ENCODE measurements at places on chromosomes 2 and 18.

GRCh38 chr2:84441036-84441435, 18.0 kb downstream of the SUCLG1 start:
- no peak for DNase-seq

GRCh38 chr2:167986223-167986622, 261.2 kb downstream of the STK39 start:
- DNase-seq: no peak

GRCh38 chr2:105999211-105999989, 194.7 kb downstream of the UXS1 start:
- DNase-seq: no peak

- no peak for DNase-seq
These were observed 6.6 kb downstream of the BCL11A start for GRCh38 chr2:60546756-60547420.

- DNase-seq: peak; percentile 67
These were observed 49.4 kb downstream of the AOX1 start for GRCh38 chr2:200635251-200635650.

- DNase-seq: no peak
These were observed 142.8 kb upstream of the ID2 start for GRCh38 chr2:8538931-8539621.

- DNase-seq: no peak
These were observed 56.7 kb downstream of the COL4A3 start for GRCh38 chr2:227221120-227221519.

DNA sequence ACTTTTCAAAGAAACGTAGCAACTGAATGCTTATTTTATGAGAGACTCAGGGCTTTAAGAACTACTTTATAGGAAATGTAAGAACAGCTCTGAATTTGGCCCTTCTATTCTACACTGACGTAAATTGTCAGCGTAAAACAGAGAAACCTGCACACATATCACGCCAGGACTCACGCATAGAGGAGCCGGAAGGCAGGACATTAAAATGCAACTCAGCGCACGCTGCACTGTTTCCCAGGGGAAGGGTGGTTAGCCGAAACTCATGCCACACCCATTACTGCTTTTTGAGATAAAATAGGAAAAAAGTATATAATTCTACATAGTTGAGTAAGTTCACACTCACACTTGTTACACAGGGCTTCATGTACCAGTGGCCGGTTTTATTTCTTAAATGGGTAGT, 7.4 kb downstream of the TUBB6 start:
- DNase-seq: no peak

DNA sequence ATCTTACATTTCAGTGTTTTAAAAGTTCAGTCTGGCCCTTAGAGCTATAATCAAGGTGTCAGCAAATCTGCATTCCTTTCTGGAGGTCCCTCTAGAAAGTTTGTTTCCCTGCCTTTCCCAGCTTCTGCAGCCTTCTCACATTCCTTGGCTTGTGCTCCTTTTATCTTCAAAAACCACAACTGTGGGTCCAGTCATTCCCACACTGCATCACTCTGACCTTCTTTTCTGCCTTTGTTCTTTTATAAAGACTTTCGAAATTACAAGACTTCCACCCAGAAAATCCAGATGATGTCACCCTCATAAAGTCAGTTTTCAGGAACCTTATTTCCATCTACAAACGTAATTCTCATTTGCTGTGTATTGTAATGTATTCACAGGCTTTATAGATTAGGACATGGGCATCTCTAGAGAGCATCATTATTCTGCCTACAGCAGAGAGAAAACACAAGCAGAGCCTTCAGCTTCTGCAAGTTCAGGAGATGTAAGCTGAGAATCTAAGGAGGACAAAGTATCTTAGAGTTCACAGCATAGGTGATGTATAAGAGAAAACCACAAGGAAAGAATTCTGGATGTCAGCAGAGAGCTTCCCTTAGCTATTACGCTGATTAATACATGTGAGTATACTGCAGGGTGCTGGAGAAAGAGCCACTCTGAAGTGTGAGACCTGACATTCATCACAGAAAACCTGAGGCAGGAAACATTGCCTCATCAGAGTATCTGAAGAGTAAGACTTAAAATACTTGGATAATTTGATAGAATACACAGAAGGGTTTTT, 1100.2 kb downstream of the CBLN2 start:
- peak; percentile 86 for DNase-seq

DNA sequence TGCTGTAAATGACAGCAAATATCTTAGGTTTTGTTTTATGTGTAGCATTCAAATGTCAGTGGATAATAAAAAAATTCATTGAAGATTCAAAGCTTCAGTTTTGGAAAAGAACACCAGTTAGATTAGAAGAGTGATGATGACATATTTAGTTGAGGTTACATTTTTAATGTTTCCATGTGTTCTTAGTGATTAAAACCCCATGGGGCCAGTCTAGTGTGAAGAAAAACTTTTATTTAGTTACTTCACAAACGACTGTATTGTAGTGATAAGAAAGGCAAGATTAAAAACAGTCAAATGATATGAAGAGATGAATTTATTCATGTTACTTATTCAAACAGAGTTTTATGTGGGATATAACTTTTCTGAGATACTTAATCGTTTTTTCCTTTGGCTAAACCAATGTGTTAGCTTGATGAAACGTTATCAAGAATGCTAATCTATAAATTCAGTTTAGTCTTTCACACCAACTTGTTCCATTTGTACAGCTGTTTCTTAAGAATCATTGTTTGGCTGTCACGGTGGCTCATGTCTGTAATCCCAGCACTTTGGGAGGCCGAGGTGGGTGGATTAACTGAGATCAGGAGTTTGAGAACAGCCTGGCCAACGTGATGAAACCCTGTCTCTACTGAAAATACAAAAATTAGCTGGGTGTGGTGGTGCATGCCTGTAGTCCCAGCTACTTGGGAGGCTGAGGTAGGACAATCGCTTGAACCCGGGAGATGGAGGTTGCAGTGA, 11.6 kb downstream of the BMPR2 start:
- peak; percentile 56 for DNase-seq

DNA sequence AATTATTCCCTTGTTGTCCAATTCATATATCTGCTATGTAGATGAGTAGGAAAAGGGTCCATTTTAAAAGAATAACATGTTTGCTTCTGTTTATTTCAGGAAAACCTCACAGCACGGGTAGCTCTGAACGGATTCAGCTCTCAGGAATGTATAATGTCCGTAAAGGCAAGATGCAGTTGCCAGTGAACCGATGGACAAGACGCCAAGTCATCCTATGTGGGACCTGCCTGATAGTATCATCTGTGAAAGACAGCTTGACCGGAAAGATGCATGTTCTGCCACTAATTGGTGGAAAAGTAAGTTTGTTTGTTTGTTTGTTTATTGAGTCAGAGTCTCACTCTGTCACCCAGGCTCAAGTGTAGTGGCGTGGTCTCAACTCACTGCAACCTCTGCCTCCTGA, 114.6 kb downstream of the PHLPP1 start:
- DNase-seq: peak; percentile 27

GRCh38 chr2:28621172-28622100, 125.6 kb downstream of the PLB1 start:
- peak; percentile 98 for DNase-seq

DNA sequence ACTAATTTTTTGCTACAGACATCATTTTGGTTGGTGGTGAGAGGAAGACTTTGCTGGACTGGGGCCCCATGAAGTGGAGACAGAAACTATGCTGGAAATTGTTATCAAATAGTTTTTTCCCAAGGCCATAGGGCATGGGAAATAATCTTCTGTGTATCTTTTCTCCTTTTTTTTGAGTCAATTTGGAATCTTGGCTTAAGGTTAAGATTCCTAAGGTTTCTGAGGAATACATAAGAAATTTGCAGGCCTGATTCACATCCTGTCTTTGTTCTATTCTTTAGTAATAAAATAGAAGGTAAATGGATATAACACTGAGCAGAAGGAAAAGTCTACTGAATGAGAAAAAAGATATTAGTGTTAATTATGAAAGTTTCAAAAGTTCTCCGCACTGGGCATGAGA, 16.6 kb downstream of the SMC6 start:
- DNase-seq: peak; percentile 76

- no peak for DNase-seq
These were observed 104.9 kb downstream of the ANKRD44 start for GRCh38 chr2:197205585-197206215.

- DNase-seq: no peak
These were observed 71.9 kb downstream of the BIN1 start for GRCh38 chr2:127034883-127035611.

DNA sequence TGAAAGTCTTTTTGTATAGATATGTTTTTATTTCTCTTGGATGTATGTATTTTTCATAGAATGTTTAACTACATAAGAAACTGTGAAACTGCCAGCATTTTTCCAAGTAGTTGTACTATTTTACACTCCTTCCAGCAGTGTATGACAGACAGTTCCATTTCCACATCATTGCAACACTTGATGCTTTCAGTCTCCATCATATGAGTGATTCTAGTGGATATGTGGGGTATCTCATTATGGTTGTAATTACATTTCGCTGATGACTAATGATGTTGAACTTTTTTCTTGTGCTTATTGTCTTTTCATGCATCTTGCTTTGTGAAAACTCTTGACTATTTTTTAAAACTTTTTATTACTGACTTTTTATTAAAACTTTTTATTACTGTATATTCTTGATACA, 101.4 kb downstream of the ARHGAP28 start:
- no peak for DNase-seq

- DNase-seq: no peak
These were observed 4.8 kb downstream of the ATOH8 start for GRCh38 chr2:85758361-85759256.

DNA sequence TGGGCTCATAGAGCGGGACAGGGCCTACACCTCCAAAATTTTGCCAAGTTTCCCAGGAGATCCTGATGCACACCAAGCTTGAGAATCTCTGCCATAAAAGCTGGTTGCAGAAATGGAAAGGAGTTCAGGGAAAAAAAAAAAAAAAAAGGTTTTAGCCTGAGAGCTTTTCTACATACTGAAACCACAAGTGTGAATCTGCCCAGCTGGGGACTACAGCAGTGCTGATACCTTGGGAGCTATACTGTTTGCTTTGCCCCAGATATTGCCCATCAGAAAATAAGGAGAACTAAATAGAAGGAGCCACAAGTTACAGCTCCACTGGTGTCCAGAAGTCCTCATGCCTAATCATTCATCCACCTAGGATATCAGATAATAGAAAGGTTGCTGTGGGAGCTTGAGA, 38.4 kb upstream of the NCKAP5 start:
- DNase-seq: no peak

- DNase-seq: no peak
These were observed 462.6 kb upstream of the TMEFF2 start for GRCh38 chr2:192657362-192657761.
